ENCODE measurements at places on chromosomes 16 and 17. TPM values are rescaled to one million over a fixed set of nuclear protein-coding genes. Genes with fewer than 3 reads are reported as not detected.

- no peak for DNase-seq
These were observed 502.8 kb upstream of the GOT2 start for GRCh38 chr16:59236804-59237458.

- DNase-seq: no peak
These were observed 27.5 kb upstream of the HLF start for GRCh38 chr17:55237268-55237667.

- no peak for DNase-seq
These were observed 8.9 kb upstream of the GALK1 start for GRCh38 chr17:75773808-75774470.

DNA sequence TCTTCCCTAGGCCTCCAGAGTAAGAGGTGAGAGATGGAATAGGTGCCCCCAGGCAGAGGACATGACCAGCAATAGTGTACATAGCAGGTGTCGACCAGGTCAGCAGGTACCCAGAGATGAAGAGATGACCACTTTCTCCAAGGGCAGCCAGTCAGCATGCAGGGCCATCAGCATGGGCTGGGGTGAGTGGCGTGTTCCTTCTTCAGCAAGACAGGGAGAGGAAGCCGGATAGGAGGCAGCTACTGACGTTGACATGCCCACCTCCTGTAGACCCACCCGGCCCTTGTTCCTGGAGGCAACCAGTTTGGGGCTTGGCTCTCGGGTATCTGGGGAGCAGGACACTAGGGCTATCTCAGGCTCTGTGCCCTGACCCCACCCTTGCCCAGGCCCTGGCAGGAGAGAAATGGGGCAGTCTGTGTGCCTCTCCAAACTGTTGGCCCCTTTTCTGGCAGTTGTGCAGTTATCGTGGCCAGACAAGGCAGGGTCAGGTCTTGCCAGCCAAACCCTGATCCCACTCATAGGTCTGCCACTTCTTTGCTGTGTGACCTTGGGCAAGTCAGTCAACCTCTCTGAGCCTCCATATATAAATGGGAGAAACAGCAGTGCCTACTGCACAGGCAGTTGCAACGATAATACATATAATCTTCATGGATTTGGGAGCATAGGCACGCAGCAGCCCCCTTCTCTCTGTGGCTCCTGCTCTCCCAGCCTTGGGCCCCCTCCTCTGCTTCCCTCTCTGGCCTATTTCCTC lies 1.4 kb upstream of the NDRG4 start:
- no peak for DNase-seq

DNA sequence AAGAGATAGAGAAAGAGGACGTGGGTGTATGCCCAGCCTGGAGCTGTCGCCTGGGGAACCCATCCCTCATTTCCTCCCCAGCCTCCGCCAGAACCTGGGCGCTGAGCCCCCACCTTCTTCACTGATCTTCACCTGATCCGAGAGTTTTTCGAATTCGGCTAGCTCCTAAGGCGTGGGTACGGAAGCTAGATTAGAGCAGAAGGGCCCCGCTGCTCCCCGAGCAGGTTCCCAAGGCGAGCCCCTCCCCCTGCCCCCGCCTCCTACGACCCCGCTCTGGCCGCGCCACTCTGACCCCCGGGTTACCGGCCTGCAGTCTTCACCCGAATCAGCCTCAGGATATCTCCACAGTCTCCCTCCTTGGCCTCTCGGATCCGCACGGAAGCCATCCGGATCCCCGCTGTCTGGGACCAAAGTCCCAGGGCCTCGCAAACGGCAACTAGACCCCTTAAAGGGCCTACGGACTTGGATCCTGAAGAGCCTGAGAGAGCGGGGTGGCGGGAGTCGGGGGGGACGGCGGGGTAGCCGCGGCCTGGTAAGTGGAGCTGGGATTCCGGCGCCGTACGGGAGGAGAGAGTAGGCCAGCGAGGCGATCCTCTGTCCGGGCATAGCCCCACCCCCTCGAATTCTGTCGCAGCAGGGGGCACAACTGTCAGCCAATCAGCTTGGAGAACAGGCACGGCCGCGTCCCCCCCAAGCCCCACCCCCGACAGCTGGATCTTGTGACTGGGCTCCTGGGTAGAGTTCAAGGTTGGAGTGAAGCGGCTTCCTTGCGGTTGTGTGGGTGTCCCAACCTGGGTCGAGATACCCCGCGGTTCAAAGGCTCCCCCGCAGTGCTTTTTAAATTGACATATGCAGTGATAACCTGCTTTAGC lies at the start of gene SAT2:
Gene SAT2 (minus strand): TSS at position 572 of the 872 bp plus-strand sequence. CDS start 186 bp downstream, at position 386.
- DNase-seq: peak; percentile 95

- DNase-seq: no peak
These were observed 40.1 kb downstream of the ZNF276 start for GRCh38 chr16:89761304-89761922.

- no peak for DNase-seq
These were observed 1.8 kb downstream of the TUBB3 start for GRCh38 chr16:89924925-89925307.

DNA sequence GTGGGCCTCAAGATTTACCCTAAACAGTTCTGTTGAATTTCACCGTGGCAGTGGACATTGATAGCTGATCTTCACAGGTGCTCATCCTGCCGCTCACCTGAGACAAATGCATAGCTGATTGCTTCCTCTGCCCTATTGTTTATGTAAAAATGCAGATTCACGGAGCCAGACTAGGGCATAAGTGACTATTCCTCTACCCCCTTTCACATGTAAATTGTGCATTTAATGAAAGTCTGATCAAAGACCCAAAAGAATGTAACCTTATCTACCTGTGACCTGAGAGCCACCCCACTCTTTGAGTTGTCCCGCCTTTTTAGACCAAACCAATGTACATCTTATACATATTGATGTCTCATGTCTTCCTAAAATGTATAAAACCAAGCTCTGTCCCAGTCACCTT lies 312.4 kb upstream of the CDH5 start:
- DNase-seq: no peak

DNA sequence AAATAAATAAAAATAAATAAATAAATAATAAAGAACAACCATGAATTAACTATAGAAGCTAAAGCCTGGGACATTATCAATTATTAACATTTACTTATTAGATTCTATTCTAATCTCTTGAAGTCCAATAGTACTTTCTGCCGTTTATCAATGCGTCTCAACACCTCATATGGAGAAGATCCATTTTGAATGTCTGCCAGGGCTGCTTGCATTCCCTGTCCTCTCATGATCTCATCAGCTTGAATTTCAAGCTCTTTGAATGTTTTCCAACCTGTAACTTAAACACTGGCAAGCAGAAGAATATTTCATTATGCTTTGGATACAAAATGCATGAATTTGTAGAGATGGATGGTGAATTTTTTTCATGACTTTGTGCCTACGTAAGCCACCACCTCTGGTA lies 191.9 kb upstream of the ANKFN1 start:
- DNase-seq: no peak

GRCh38 chr16:89491238-89491869 lies 993 bp upstream of the ANKRD11 start:
- no peak for DNase-seq

GRCh38 chr17:15738066-15738465 lies 6.0 kb downstream of the TBC1D26 start:
- no peak for DNase-seq

DNA sequence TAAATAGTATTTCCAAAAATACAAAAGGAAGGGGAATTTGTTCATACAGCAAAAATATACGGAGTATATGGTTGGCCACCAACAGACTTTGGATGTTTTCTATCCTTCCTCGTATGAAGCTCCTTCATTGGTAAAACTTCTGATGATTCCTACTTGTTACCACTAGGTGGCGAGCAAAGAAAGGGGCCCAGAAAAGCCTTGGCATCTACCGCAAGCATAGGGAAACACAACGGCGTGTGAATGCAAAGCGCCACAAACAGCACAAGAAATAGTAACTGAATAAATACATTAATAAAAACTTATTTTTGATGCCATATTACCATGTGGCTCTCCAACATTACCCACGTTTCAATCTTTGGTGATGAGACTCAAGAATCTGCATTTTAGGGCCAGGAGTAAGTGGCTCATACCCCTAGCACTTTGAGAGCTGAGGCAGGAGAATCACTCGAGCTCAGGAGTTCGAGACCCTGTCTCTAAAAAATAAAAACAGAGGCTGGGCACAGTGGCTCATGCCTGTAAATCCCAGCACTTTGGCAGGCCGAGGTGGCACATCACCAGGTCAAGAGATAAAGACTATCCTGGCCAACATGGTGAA lies 34.5 kb downstream of the YWHAE start:
- peak; percentile 34 for DNase-seq

GRCh38 chr16:85902366-85903155 lies 3.6 kb downstream of the IRF8 start:
- no peak for DNase-seq

GRCh38 chr17:9472094-9472493 lies 103.5 kb downstream of the STX8 start:
- DNase-seq: no peak

- no peak for DNase-seq
These were observed 3.4 kb upstream of the LLGL2 start for GRCh38 chr17:75521951-75522727.

GRCh38 chr17:76868669-76869495 lies 678 bp downstream of the MGAT5B start:
- peak; percentile 38 for DNase-seq

Gene PSKH1
- 27.9 TPM for total RNA-seq

Gene KRT31
- not detected for total RNA-seq

Gene MYH1
- not detected for total RNA-seq

Measured in glutamatergic neuron (in vitro differentiated cells).